Stimulated activated effector memory CD8-positive, alpha-beta T cell treated with anti-CD3 and anti-CD28 coated beads, Interleukin-12 subunit alpha, Interleukin-12 subunit beta, amount 100 ng/mL, for 72 hours (primary cell): ENCODE measurements at places on chromosomes 11 and 22.
A peak's percentile ranks its signal among the peaks of the same experiment; 100 is the strongest.

- DNase-seq, result peak; percentile 91
Observed at GRCh38 chr22:41403532-41404318, 22.0 kb downstream of the TEF start.

GRCh38 chr22:24323695-24324094 is 53.1 kb downstream of the SPECC1L start:
- no peak for DNase-seq

DNA sequence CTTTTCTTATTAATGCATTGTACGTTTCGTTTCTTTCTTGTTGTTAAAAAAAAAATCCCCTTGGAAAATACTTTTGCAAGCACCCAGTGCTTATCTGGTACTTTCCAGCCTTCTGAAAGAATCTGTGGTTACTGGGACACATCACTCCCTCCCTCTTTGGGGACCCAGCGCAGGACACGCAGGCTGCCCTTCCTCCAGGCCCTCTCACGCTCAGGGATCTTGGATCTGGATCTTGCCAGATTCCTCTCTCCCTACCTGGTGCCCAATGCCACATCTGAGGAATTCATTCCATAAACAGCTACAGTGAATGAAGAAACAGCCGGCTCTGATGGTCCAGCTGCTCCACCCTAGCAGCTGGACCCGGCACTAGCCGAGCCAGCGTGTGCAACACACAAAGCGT is 55.7 kb downstream of the PHF21B start:
- DNase-seq, result no peak

GRCh38 chr11:90341986-90342385 is 119.1 kb upstream of the CHORDC1 start:
- DNase-seq, result no peak

DNA sequence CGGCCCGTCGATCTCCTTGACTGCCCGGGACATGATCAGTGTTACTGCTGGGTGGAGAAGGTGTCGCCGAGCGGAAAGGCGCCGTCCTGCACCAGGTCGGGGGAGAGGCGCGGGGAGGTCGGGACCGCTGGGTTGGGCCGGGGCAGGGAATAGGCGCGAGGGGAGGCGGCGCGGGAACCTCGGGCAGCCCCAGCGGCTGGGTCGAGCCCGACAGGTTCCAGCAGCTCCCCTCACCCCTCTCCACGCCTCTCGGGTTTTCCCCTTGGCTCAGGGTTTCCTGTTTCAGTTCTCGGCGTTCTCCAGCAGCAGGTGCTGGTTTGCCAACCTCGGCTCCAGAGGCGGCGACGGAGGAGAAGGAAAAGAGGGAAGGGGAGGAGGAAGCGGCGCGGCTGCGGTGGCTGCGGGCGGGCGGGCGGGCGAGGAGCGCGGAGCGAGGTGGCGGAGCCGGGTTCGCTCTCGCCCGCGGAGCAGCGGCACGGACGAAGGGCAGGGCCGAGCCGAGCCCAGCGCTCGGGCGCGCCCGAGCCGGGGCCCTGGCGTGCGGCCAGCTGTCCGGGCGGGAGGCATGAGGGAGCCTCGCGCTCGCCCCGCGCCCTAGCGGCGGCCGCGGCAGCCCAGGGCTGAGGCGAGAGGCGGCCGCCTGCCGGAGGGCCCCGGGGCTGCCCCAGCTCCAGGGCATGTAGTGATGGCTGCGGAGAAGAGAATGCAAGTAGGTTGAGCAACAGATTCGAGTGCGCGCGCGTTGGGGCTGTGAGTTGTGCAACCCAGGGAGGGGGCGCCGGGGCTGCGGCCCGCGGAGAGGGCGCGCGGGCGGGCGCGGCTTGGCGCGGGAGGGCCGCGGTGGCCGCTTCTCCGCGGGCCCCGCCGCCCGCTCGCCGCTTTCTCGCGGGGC is at the start of gene ZC3H12C:
Gene ZC3H12C (plus strand): TSS at position 878 of the 892 bp plus-strand sequence. CDS start 20 bp downstream, outside the sequence.
- DNase-seq, result peak; percentile 28

GRCh38 chr11:79794484-79795393 is 353.9 kb upstream of the TENM4 start:
- no peak for DNase-seq

GRCh38 chr22:39170825-39171622 is 18.5 kb upstream of the CBX7 start:
- peak; percentile 93 for DNase-seq

GRCh38 chr11:94766713-94767206 is 1.4 kb upstream of the AMOTL1 start:
- DNase-seq, result no peak

DNA sequence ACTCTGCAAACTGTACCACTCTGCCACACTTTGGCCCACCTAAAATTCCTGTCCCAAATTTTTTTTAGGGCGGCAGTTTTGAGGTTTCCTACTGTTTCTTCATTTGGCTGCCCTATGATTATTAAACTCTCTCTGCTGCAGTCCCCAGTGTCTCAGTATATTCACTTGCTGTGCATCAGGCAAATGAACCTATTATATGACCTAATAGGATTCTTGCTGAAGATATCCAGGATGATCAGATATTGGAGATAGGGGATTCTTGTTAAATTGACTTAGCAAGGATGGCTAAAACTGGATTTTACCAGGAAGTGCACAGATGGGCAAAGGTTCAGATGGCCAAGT is 410.8 kb upstream of the DDI1 start:
- no peak for DNase-seq

GRCh38 chr11:115214644-115215234 is 289.5 kb downstream of the CADM1 start:
- DNase-seq, result no peak

- no peak for DNase-seq
Observed at GRCh38 chr11:101436511-101437142, 147.2 kb downstream of the TRPC6 start.

DNA sequence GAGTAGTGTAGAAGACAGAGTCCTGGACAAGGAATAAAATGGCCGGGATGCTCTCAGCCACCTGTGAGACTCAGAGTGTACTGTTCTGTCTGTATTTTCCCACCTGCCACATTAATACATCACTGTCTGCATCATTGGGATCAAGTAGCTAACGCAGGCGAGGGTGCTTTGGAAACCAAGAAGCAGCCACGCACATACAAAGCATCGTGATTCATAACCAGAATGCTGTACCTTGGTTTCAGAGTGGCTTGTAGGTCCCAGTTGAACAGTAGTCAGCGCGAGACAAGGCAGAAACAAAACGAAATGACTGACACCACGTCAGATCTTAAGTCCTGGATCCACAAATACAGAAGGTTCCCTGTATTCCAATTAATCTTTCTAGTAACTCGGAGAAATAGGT is 198.3 kb downstream of the GRIK4 start:
- no peak for DNase-seq

DNA sequence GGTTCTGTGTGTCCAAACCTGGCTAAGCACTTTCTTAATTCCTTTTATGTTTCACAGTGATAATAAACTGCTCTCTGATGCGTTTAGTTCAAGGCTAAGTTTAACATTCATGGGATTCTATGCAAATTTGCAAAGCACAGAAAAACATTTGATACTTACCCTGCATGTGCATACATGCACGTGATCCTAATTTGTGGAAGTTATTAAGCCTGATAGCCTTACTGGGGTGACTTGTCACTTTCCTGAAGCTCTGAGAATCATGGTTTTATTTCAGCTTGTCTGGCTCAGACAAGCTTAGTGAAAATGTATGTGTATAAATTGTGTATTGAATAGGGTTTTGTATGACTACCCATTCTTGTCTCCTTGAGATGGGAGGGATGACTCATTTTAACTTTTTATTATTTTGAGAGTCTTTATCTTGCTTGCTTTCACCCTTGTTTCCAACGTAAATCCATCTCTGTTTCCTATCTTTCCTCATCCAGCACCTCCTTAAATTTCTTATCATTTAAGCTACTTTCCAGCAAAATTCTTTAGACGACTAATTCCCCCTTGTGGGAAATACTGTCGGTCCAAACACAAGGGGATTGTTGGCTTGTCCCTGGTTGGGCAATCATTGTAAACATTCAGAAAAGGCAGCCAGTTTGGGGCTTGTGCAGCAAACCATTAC is 167.1 kb downstream of the C11orf91 start:
- no peak for DNase-seq

GRCh38 chr11:134905928-134906327 is 493.9 kb upstream of the B3GAT1 start:
- no peak for DNase-seq

DNA sequence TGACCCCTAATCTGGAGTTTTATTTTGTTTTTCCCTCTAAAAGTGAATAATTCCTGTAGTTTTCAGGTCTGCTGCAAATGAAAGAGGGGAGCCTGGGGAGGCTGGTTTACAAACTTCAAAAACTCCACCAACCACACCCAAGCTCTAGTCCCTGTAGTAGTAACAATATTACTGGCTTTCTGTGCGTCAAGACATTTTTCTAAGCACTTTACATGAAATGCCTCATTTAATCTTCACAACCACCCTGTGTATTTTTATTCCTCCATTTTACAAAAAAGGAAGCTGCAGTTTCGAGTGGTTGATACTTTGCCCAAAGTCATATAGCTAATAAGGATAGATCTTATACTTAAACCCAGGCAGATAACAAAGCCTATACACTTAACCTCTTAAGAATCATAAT is 23.5 kb downstream of the CTNND1 start:
- no peak for DNase-seq

DNA sequence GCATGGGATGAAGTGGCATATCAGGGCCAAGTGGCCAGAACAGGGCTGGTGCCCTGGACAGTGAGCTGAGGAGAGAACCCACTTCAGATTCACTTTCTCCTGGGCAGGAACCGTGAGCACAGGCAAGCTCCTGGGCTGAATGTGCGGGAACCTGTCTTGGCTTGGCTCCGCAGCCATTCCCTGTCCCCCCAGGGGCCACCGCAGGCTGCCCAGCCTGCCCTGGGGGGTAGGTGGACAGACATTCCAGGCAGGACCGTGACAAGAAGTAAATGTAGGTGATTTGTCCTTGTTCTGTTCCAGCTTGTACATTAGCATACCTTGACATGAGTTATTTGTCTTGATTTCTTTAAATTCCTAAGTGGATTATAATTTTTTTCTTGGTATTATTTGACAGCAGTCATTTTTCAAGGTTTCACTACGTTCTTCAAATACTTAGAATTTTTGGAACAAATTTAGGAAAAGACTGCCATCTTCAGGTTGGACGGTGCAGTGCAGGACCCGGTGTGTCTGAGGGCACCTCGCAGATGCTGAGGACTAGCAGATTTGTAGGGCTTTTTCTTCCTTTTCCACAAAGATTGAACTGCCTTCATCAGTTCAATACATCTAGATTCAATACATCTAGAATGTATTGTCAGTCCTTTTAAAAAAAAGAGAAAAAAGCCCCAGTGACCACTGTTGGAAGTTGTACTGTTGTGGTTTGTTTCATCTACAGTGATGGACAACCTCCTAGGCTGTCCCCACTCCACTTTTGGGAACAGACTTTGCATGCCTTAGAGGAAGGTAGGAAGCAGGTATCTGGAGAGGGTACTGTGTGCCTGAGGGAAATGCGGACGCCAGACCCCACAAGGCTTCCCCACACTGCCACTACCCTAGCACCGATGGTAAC is 115.1 kb upstream of the RASSF10 start:
- peak; percentile 78 for DNase-seq

- no peak for DNase-seq
Observed at GRCh38 chr11:68311160-68312116, 953 bp upstream of the LRP5 start.

GRCh38 chr11:95487391-95487790 is 256.4 kb upstream of the SESN3 start:
- DNase-seq, result no peak

- DNase-seq, result no peak
Observed at GRCh38 chr11:46222490-46223251, 54.8 kb upstream of the CREB3L1 start.

- no peak for DNase-seq
Observed at GRCh38 chr11:10604340-10604748, 35.9 kb upstream of the LYVE1 start.

DNA sequence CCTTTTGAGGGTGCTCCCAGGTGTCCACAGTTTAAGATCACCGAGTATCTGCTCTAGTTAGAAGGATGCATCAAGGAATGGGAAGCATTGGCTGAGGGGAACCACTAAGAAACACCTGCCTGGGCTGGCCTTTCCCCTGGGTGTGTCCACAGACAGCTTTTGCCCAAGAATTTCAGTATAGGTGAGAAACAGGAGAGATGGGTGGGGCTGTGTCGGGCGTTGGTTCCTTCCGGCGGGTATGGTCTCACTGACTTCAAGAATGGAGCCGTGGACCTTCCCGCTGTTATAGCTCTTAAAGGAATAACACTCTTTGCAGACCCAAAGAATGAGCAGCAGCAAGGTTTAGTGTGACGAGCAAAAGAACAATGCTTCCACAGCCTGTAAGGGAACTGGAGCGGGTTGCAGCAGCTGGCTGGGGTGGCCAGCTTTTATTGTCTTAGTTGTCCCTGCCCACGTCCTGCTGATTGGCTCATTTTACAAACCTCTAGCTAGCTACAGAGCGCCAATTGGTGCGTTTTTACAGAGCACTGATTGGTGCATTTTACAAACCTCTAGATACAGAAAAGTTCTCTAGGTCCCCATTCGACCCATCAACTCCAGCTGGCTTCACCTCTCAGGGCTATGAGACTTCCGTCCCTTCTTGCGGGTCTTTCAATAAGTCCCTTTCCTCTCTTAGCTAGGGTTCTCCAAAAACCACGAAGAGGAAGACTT is 2.4 kb downstream of the FADS1 start:
- DNase-seq, result no peak

- no peak for DNase-seq
Observed at GRCh38 chr11:94423507-94423906, 22.3 kb upstream of the GPR83 start.

GRCh38 chr22:37032134-37032534 is 12.6 kb downstream of the MPST start:
- DNase-seq, result no peak

- DNase-seq, result peak; percentile 61
Observed at GRCh38 chr11:61281581-61282250, 13.4 kb downstream of the VWCE start.

GRCh38 chr11:123718063-123718462 is 23.4 kb downstream of the ZNF202 start:
- no peak for DNase-seq
